D341Med (cell line): ENCODE measurements at places on chromosomes 4 and X.

GRCh38 chr4:5018096-5018495, 1.2 kb downstream of the CYTL1 start:
- no peak for DNase-seq

DNA sequence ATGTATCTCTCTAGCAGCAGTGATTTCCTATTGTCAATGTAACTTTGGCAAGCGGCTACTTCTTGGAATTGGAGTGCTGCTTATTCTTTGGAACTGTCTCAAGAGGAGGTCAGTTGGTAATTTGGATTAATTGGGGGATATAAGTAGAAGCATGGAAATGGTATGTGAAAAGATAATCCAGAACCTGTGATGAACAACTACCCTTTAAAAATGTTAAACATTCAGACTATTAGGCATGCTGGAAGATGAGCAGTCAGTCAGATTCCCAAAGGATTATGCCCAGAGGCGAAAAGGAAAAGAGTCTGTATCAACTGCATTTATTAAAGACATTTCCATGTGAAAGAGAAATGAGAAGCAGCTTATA, 62.5 kb downstream of the SEC24D start:
- no peak for DNase-seq

GRCh38 chrX:11427453-11428071, 134.3 kb downstream of the AMELX start:
- peak; percentile 8 for DNase-seq

GRCh38 chr4:159593681-159594080, 490.8 kb downstream of the RAPGEF2 start:
- DNase-seq: no peak

DNA sequence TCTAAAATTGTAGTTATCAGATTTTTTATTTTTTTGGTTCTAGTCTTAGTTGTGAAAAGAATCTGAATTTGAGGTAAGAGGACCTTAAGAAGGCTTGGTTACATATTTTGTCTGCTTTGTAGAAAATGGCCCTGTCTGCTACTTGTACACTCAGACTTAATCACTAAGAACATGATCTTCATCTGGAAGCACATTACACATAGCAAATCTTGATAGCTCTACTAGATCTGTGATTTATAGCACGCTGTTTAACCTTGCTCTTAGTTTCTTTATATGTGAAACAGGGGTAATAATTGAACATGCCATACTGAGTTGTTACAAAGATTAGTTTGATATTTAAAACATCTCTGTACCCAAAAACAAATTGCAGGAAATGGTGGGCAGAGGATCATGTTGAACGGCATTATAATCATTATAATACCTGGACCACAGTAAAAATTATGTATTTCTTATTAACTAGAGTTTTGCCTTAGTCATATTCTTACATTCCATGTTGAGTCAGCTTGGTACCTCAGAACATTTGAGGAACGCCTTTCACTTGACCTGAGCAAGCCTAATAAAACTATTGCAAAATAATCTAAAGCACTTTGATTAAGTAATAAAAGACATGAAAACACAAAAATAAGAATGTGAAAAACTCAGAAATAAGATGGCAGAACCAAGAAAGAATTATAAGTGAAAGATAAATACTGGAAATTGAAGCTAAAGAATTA, 738.0 kb upstream of the AADAT start:
- DNase-seq: no peak

GRCh38 chr4:25862411-25863346, at the start of gene SEL1L3:
SEL1L3 (minus strand) TSS chr4:25862988; CDS start chr4:25862836, 152 bp downstream.
- DNase-seq: peak; percentile 87

- no peak for DNase-seq
These were observed 3.3 kb downstream of the COL4A5 start for GRCh38 chrX:108442901-108443464.

GRCh38 chr4:169677150-169677748, 56.9 kb downstream of the CLCN3 start:
- DNase-seq: no peak

DNA sequence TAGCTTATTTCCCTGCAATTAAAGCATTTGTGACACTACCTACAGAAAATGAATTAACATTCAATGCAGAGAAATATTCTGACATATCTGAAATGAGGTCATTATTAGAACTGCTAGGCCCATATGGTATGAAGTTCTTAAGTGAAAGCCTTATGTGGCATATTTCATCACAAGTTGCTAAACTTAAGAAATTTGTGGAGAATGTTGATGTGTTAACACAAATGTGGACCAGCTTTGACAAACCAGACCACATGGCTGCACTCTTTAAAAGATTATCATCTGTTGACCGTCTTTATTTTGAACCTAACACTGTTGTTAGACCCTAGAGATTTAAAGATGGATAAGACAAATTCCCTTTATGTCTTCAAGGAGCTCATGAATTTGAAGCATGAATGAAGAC, 1024.1 kb downstream of the RPA4 start:
- DNase-seq: no peak

- no peak for DNase-seq
These were observed 10.5 kb downstream of the CD99L2 start for GRCh38 chrX:150887906-150888465.

GRCh38 chr4:92305148-92305877, 1.5 kb downstream of the GRID2 start:
- peak; percentile 89 for DNase-seq

DNA sequence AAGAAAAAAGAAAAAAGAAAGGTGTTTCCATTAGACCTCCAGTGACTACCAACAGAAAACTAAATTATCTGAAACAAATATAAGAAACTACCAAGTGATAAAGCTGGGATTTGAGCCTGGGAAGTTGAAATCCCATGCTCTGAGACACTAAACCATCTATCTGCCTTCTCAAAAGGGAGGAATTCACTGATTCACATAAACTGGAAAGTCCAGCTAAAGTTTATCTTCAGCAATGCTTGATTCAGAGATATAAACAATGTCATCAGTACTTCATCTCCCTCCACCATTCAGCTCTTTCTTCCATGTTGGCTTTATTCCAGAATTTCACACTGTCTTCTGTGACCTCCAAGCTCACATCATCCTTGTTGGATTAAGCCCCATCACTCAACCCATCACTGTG, 96.3 kb downstream of the IQCM start:
- DNase-seq: no peak
